ENCODE measurements at places on chromosomes 6 and 20. TPM values are rescaled to one million over a fixed set of nuclear protein-coding genes. Genes with fewer than 3 reads are reported as not detected.

Gene ROS1
- total RNA-seq, result 63.0 TPM

Gene HLA-B
- 87.4 TPM for total RNA-seq

GRCh38 chr20:53609491-53610445, 16.1 kb upstream of the ZNF217 start:
- DNase-seq, result peak; percentile 26

GRCh38 chr6:107114926-107115694, at the start of gene BEND3:
Gene BEND3 (minus strand): TSS chr6:107115515. CDS start chr6:107099285, 16,230 bp downstream.
- DNase-seq, result peak; percentile 38

DNA sequence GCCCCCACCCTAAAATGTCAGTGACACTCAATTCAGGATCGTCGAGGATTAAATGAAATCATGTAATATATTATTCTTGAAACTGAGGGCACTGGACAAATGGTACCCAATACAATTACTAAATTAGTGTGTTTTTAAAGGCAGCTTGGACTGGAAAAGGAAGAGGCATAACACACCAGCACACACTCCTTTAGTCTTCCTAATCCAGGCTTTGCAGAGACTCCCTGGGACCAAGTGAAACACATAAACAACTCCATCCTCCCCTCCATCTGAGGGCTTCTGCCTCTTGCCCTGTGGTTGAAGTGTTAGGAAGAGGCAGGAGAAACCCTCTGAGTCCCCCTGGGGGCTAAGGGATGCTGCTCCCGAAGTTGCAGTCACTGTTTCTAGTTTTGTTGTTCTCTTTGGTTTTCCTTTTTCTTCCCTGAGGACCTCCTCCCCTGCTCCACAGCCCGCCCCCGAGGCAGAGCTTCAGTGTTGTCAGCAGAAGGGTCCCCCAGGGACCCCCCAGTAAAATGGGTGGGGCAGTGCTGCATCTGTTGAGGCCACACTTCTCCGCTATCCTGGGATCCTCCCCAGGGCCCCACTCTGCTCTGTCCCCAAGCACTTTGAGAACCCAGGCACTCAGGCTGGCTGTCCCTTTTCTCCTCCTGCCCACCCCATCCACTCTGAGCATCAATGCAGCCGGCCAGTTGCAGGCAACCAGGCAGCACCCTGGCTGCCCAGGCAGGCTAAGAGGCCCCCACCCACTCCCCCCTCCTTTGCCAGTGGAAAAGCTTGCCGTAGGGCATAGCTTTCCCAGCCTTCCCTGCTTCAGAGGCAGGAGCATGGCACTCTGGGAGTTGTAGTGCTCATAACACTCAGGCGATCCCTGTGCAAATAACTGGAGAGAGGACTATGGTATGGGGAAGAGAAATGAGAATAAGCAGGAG, 5.9 kb downstream of the TMEM63B start:
- DNase-seq, result peak; percentile 43

DNA sequence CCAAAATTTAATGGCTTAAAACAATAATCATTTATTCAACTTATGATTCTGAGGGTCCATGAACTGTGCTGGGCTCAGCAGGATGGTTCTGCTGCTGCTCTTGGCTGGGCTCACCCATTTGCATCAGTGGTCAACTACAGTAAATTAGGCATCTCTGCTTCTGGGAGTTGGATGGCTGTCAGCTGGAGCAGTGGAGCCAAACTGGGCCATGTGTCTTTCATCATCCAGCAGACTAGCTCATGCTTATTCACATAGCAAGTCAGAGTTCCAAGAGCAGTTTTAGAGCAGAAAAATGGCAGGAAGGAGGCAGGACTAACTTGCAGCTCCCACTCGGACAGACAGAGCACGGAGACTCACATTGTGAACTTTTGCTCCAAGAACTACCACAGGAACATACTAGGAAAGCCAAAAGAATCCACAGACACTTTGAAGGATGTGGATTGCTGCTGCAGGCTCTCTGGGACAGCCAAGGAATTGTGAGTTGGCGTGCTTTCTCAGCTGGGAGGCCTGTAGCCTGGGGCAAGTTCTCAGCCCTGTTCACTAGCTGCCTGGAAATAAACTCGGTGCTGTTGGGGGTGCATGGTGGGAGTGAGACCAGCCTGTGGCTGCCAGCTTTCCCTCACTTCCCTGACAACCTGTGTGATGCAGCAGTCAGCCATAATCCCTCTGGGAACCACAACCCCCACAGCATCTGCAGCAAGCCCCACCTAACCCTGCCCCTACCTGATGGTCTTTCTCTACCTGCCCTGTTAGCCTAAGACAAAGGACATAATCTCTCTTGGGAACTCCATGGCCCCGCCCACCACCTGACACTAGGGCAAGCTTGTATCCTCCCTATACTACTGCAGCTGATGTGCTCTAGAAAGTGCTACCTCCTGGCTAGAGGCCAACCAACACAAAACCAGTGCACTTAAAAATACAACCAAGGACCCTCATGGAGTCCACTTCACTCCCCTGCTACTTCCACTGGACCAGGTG, 129.0 kb downstream of the JPH2 start:
- DNase-seq, result no peak

GRCh38 chr20:52736507-52736906, 235.7 kb upstream of the TSHZ2 start:
- DNase-seq, result no peak

DNA sequence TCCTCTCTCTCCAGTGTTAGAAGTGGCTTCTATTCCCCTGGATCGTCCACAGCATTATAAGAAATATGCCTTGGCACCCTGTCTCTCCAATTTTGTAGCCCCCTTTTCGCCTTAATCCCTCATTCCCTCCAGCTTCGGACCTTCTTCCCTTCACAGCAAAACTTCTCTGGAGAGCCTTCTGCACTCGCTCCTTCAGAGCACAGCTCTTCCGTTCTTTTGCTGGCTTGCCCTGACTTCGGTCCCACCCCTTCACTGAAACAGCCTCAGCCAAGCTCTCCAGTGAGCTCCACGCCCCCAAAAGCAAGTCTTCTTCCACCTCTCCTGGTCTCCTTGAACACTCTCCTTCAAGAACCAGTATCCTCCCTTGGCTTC, 134.7 kb upstream of the RNF24 start:
- DNase-seq, result no peak

Measured in MCF 10A (cell line).